ENCODE measurements at places on chromosomes 5 and 9.
A peak's percentile ranks its signal among the peaks of the same experiment; 100 is the strongest.

DNA sequence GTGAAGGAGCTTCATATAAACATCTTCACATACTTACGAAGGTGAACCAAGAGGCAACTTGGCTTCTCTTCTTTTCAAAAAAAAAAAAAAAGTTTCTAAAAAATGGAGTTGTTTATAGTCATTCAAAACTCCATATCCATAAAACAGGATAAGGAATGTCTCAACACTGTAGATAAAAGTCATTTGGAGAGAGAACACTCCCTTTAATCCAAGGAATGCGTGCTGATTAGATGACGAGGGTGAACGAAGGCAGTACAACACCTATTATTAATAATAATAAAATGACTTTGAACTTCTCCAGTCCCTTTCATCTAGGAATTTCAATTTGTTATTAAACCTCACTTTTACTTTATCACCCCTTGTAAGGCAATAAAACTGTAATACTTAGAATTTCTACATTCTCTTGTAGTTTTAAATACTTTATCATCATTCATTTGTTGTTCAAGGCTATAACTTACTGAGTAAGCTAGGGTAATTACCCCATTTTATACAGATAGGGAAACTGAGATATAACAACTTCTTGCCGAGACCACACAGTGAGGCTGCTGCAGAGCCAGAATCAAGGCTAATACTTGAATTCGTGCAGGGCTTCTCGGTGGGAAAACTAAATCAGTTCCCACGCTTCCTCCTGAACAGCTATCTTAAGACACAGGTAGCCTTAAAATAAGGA lies 377.1 kb downstream of the EFNA5 start:
- DNase-seq = no peak

DNA sequence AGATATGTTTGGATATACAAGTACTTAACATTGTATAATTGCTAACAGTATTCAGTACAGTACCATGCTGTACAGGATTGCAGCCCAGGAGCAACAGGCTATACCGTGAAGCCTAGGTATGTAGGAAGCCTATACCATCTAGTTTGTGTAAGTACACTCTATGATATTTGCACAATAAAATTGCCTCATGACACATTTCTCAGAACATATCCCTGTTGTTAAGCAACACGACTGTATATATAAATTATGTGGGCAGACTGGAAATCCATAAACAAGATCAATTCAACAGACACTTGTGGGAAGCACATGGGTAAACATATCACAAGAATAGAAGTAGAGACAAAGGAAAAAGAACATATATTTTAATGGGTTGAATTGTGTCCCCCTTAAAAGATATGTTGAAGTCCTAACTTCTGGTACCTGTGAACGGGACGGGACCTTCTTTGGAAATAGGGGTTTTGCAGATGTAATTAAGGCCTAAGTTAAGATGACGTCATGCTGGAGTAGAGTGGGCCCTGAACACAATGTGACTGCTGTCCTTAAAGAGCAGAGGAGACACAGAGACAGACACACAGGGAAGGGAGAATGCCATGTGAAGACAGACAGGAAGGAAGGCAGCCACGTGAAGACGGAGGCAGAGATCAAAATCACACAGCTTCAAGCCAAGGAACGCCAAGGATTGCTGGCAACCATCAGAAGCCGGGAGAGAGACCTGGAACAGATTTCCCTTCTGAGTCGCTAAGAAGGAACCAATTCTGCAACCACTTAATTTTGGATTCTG lies 76.3 kb downstream of the SCAI start:
- DNase-seq = no peak

- DNase-seq = no peak
These were observed 53.8 kb upstream of the SARDH start for GRCh38 chr9:133791735-133792649.

DNA sequence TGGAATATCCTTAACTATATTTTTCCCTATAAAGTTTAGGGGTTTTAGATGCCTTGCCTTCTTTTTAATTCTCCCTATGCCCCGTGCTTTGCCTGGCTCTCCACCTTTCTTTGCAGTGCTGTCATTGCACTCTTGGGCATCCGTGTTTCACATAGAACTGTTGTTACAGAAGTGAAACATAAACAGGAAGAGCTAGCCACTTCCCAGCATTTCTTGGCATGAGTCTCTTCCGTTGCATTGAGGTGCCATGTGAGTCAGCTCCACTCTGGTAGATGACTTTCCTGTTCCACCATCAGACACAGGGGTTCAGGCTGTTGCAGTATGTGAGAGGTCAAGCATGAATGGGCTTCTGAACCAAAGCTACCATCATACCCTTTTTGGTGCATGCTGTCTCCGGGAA lies 73.4 kb downstream of the ANGPTL2 start:
- peak; percentile 77 for DNase-seq

- DNase-seq = peak; percentile 15
These were observed 221.3 kb downstream of the GRIA1 start for GRCh38 chr5:153711755-153712154.
